ENCODE measurements at places on chromosomes 1 and 21.

DNA sequence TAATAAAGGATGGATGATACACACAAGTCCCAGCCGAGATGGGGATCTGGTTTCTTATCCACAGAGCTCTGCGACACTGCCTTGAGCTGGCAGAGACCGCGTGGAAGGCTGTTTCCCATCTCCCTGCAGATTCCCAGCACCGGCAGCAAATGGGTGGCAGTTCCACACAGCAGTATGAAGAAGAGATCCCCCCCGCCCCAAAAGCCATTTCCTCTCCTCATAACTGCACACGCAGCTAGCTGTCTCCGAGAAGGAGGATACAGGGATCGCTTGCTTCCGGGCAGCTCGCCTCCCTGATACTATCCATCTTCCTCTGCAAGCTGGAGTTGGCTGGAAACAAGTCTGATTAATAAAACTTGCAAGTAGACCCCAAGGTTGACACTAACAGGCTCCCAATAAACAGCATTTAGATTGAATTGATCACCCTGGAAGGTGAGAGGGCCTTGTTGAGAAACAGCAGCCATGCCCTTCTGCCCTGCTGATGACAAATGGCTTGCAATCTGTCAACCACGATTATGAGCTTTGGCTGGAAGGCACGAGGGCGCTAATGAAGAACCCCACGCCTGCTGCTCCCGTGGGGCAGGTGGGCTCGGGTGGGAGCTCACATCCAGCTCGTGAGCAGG is 642.3 kb downstream of the AJAP1 start:
- DNase-seq = no peak

GRCh38 chr1:183588827-183589226 is 1.4 kb downstream of the NCF2 start:
- no peak for DNase-seq

DNA sequence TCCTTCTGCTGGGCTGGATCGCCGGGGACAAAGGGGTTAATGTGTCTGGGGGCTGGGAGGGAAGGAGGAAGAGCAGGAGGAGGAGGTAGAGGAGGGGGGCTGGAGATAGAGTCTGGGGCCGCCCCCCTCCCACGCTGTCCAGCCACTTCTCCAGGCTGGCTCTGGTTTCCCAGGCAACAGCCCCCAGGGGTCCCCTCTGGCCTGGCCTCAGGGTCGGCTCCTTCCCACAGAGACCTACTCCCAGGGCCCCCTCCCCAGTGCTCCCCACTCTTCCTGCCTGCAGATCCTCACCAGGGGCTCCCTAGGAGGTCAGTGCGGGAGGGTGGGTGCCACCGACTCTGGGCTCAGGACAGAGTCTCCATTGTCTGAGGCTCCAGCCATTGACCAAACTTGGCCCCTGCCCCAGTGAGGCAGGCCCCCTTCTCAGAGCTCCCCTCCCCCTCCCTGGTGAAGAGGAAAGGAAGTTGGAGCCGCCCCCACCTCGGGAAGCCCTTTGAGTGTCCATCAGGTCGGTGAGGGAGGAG is 34.1 kb downstream of the ARHGEF10L start:
- DNase-seq = no peak

GRCh38 chr1:154503898-154504297 is 1.7 kb upstream of the SHE start:
- no peak for DNase-seq

- DNase-seq = no peak
These were observed 538.8 kb downstream of the LRRIQ3 start for GRCh38 chr1:73659136-73659535.

- DNase-seq = no peak
These were observed 16.9 kb upstream of the RGS16 start for GRCh38 chr1:182620924-182621585.

DNA sequence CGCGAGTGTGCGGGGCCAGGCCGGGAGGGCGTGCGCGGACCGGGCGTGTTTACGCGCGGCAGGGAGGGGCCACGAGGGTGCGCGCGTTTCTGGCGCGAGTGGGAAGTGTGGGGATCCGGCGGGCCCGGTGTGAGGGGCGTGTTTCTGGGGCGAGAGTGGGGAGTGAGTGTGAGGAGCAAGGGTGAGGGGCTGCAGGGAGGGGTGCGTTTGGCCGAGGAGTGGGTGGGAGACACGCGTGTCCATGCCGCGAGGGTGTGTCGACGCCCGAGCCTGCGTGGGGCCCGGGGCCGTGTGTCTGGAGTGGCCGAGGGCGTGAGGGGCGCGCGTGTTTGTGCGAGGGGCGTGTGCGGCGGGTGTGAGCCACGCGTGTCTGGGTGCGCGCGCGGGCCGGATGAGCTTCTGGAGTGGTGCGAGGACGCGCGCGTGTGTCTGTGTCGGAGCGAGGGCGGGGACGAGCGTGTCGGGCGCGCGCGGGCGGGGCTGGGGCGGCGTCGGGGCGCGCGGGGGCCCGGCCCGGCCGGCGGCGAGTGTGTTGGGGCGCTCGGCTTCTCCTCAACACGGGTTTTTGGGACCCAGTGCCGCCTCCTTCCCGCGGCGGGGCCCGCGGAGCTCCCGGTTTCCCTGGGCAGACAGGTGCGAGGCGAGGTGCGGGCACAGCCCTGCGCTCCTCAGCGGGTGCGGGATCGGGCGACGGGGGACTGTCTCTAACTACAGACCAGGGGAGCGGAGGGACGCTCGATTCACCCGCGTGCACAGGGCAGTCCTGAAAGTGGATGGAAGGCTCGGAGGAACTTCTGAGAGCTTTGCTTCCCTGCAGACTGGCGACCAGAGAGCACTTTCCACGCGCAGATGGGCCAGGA is 65.8 kb upstream of the VAMP3 start:
- no peak for DNase-seq

GRCh38 chr1:152546704-152547103 is 19.9 kb downstream of the LCE3E start:
- no peak for DNase-seq

DNA sequence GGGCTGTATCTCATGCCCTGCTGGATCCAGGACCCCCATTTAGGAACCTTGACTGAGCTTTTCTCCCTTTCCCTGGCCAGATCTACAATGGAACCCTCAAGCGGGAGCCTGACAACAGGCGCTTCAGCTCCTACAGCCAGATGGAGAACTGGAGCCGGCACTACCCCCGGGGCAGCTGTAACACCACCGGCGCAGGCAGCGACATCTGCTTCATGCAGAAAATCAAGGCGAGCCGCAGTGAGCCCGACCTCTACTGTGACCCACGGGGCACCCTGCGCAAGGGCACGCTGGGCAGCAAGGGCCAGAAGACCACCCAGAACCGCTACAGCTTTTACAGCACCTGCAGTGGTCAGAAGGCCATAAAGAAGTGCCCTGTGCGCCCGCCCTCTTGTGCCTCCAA is 29.8 kb downstream of the PKP1 start:
- no peak for DNase-seq

DNA sequence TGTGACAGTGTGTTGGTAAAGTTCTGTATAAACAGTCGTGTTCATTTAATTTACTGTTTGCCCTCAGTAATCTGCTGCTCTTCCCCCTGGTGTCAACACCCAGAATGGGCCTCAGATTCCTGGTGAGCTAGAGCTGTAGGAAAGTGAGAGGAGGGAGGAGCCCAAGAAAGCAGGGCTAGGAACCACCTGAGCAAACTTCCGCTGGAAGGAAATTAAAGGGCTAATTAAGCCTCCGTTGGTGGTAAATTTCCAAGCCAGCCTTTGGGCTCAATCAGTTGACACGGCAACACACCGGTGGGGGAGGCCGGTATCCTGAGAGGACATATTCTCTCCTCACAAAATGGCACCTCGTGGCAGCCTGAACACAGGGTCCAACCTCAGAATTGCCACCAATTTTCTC is 32.9 kb downstream of the RAB3B start:
- DNase-seq = no peak

DNA sequence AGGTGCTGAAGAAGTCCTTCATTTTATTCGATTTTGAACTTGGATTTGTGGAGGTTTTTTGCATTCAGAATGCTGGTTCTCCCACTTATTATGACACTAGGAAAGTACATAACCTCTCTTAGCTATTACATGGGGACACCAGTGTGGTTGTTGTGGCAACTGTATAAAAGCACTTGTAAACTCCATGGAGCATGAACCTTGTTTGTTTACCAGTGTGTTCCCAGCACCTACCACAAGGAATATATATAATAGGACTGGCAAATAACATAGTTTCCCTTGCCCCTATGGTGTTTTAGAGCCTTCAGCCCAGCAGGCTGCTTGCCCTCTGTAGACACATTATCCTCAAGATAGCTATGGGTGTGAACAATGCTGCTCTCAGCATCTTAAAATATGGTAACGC is 43.1 kb downstream of the RASSF5 start:
- no peak for DNase-seq

DNA sequence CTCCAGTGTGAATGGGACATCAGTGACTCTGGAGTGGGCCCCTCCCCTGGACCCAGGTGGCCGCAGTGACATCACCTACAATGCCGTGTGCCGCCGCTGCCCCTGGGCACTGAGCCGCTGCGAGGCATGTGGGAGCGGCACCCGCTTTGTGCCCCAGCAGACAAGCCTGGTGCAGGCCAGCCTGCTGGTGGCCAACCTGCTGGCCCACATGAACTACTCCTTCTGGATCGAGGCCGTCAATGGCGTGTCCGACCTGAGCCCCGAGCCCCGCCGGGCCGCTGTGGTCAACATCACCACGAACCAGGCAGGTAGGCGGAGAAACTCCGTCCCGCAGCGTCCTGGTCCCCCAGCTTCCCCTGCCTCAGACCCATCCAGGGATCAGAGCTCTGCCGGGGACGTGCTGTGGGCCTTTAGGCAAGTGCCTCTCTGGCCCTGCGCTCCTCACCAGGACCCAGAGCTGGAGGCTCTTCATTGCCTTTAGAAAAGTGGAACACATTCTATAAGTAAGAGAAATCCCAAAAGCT is 25.7 kb downstream of the EPHA8 start:
- DNase-seq = no peak

DNA sequence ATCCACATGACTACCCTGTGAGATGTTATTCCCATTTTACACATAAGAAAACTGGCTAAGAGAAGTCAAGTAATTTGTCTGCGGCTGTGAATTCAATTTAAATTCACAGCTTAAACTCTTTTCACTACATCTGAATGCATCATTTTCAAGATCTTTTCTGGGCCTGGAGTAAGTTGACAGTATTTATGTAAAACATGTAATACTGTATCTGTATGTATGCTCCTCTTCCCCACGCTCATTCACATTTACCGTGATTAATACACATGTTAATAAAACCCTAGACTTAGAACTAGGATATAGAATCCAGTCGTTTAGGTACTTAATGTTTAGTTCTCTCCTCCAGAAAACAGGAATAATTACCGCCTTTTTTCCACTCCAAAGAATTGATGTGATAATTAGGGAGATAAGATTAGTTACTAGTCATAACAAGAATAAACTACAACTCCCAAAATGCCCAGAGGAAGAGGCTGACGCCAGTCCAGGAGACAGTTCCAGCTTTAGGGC is 442 bp upstream of the PPP1R12B start:
- DNase-seq = no peak

GRCh38 chr1:99326215-99326949 is 62.1 kb downstream of the PLPPR4 start:
- DNase-seq = no peak

GRCh38 chr1:197967066-197967465 is 49.9 kb downstream of the LHX9 start:
- no peak for DNase-seq

- DNase-seq = no peak
These were observed 174.8 kb downstream of the TNFSF18 start for GRCh38 chr1:172875892-172876291.

DNA sequence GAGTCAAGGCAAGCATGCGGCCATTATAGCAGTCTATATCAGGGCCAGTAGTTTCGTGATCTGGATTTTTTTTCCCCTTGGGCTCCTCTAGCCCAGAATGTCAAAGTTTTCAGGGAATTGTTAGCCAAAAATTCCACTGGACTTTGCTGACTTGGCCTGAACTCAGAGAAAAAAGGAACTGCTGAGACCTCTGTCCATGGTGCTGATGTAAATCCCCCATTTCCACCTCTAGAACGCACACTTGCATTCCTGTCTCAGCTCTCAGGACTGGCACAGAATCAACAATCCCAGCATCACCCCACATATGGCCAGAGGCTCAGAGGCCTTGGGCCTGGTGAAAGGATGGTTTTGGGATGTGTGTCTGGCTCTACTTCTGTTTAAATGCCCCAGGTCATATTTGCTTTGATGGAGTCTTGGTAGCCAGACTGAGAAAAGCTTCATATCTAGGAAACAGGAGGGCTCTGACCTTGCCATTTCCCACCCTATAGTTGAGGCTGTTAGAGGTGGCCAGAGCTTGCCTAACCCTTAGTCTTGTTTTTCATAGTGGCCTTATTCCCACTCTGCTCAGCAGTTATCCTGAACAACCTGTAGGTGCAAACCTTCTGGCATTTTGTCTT is 16.9 kb upstream of the EFCAB14 start:
- DNase-seq = peak; percentile 41

DNA sequence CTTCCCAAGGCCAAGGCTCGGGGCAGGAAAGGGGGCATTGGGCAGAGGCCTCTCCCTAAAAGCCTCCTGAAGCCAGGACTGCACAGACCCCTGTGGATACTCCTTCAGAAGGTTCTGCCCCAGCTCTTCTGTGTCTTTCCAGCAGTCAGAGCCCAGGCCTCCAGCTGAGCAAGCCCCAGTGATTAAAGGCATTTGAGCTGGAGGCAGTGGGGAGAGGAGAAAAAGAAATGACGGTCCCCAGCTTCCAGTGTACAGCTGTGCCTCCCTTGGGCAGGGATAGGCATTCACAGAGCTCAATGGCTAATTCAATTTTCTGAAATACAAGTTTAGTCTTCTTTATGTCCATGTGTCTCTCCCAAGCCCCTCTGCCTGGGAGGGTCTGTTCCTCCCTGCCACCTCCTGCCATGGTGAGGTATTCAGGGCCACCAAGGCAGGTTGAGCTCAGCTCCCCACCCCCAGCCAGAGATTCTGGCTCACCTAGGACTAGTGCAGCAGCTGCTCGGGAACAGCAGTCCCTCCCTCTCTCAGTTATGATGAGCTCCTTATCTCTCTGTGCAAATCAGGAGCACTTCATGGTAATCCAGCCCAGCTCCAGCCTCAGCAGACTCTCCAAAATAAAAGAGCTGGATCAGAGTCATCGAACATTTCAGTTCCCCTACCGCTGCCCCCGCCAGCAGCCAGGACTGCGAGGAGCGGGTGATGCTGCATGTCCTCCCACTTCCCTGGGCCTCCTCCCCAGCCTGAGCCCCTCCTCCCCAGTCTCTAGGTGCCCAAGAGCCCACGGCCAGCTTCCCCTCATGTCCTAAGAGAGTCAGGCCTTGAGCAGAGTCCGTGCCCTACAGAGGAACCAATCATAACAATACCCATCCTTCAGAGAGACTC is 208.4 kb upstream of the ZC3H12A start:
- no peak for DNase-seq
